ENCODE measurements at places on chromosomes 4 and X. TPM values are rescaled to one million over a fixed set of nuclear protein-coding genes. Genes with fewer than 3 reads are reported as not detected.

The TBX22 gene
- not detected for total RNA-seq

The CHIC2 gene
- total RNA-seq, result 50.7 TPM

The C1QTNF7 gene
- 0.91 TPM for total RNA-seq

The PAGE2 gene
- not detected for total RNA-seq

The RIPPLY1 gene
- not detected for total RNA-seq
